ENCODE measurements at places on chromosomes 13 and 19.

DNA sequence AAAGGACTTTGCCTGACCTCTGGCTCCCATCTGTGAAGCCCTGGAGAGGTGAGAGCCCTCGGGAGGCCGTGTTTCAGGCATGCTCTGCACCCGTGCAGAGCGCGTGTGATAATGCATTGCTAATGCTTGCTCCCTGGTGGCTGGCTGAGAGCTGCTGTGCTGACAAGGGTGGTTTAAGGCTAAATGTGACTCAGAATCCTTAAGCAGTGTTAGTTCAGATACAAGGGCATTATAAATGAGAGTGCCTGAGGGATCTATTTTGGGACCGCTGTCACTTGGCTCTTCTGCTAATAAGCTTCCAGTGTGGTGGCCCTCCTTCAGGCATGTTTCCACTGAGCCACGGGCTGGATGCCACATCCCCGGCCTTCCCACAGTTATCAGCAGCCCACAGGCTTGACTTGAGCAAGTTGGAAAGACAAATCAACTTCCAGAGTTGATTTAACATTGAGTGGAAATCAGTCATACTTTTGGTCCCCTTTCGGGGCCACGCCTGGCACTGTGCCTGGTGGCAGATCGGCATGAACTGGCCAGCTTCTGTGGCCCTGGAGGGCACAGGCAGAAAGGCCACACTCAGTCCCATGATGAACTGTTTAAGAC lies 17.0 kb downstream of the ALOX5AP start:
- no peak for DNase-seq

- no peak for DNase-seq
These were observed 6.4 kb downstream of the WDR87 start for GRCh38 chr19:37899966-37900365.

- DNase-seq: no peak
These were observed 13.1 kb upstream of the MEDAG start for GRCh38 chr13:30892966-30893365.

GRCh38 chr13:65401315-65401714 lies 1828.8 kb downstream of the PCDH9 start:
- DNase-seq: no peak

DNA sequence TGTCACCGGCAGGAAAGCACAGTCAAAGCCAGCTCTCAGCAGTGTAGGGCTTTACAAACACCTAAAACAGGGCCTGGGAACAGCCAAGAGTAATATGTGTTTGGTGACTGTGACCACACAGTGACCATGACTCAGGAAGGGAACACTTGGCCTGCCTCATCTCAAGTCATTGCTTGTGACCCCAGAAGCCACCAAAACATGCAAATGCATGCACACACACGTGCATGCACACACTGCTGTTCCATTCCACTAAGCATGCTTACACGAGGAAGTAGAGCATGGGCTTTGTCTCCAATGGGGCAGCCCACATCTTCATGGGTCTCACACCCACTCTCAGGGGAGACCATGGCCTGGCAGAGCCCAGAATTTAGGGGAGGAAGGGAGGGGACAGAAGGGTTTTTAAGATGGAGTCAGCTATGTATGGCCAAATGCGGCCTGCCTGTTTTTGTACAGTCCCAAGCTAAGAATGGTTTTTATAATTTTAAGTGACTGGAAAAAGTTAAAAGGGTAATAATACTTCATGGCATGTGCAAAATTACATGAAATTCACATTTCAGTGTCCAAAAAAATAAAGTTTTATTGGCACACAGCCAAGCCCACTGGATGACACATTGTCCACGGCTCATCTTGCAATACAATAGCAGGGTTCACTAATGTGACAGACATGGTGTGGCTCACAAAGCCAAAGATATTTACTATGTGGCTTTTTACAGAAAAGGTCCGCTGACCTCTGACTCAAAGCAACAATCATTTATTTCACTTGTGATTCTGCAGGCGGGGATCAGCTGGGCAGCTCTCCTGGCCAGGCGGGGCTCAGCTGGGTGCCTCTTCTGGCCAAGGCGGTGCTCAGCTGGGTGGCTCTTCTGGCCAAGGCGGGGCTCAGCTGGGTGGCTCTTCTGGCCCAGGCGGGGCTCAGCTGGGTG lies 17.3 kb downstream of the ZFR2 start:
- no peak for DNase-seq

DNA sequence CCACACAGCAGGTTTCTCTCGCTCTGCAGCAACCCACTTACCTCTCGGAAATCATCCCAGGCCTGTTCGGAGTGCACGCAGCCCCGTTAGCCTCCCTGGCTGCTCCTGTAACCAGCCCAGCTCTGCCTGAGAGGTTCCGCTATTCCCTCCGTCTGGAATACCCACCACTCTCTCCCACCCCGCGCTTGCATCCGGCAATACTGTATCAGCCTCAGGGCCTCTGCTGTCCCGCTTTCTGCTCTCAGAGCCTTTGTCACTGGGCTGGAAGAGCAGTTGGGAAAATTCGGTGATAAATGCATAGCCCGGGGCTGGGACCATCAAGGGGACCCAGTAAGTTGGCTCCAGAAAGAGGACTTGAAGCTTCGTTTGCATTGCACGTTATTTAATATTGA lies 759 bp upstream of the TLE6 start:
- DNase-seq: no peak

- DNase-seq: no peak
These were observed 17.2 kb downstream of the CCDC97 start for GRCh38 chr19:41327076-41327575.

DNA sequence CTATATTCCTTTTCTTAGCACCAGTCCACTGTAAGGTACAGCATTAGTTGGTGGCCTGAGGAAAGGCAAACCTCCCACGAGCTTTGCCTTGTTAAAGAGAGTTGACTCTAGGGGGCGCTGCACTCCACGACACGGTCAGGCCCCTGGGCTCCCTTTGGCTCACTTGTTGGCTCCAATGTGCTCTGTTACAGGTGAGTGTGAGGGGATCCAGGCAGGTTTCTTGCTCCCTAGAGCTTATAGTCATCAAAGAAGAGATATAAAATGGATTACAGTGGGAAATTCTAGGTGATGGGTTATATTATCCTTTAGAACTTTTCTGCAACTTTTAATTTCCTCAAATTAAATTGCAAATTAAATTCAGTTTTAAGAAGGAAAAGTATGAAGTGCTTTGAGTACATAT lies 3.7 kb downstream of the WDR87 start:
- peak; percentile 80 for DNase-seq

GRCh38 chr13:35736876-35737275 lies 260.4 kb upstream of the MAB21L1 start:
- no peak for DNase-seq

DNA sequence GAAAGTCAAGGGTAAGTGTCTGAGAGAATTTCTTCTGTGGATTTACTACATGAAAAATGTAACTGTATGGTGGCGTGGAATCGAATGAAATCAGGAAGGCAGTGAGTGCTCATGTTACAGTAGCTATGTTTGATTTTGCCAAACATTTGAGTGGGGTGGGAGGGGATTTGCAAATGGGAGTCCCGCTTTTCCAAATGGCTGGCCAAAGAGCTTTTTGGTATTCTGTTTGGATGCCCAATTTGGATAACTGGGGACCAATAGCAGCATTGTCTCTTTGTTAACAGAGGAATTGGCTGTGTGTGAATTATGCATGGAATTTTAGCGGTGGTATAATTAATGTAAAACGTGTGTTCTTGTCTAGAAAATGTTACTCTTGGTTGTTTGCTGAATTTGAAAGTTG lies 17.8 kb downstream of the HNRNPM start:
- DNase-seq: no peak

DNA sequence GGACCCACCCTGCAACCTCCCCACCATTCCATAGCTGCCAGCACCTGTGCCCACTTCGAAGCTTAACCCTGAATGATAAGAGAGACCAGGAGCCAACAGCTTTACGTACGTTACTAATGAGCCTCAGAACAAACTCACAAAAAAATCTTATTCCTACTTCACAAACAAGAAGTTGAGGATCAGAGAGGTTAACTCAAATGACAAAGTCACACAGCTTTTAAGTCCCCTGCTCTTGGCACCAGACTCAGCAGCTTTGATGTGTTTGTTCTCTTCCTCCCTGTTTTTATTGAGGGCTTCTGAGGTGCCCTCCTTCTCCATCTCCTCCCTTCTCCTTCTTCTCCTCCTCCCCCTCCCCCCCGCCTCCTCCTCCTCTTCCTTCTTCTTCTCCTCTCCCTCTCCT lies 115.4 kb downstream of the ZDHHC20 start:
- no peak for DNase-seq

- DNase-seq: no peak
These were observed 30.4 kb downstream of the KLF5 start for GRCh38 chr13:73089213-73089612.

DNA sequence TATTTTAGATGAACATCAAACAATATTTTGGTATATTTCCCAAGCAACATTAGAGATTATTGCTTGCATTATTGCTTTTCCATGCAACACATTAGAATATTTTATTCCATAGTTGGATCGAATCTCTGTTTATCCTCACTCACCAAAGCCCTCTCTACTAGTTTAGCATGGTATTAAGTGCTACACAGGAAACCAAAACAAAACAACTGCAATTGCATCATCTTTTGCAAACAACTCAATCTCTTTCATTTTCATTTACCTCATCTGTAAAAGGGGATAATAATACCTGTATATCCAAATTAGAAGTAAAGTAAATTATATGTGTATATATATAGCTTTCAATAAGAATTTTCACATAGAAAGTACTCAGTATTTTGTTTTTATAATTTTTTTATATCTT lies 147.8 kb upstream of the PCDH9 start:
- no peak for DNase-seq

DNA sequence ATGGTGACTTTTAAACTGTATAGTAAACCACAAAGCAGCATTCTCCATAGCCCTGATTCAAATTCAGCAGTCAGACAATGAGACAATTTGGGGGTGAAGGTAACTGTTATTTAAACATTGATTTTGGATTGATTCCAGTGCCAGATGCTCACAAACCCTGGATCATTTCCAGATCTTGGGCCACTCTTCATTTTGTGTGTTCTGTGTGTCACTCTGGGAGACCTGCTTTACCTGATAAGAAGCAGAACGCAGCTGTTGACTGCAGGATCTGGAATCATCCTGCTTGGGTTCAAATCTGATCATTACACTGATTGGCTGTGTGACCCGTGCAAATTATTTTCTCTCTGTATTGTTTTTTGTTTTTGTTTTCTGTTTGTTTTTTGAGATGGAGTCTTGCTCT lies 4.0 kb upstream of the PCDH8 start:
- DNase-seq: no peak

DNA sequence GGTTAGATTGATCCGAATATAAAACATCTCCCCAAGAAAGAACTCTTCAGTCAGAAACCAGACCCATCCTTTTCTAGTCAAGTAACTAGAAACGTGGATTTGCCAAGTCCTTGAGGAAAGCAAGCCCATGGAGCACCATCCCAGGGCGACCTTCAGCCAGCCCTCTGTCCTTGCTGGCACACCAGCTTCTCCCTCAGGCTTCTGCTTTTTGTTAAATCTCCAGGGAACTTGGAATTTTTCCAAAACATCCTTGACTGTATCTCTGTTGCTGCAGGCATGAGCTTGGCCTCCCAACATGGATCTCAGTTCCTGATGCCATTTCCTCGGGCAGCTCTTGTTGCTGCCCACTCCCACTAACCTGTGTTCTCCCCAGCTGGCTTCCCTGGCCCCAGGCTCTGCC lies 27.1 kb upstream of the C1QTNF9 start:
- no peak for DNase-seq
